ENCODE measurements at places on chromosomes 7 and 10. TPM values are rescaled to one million over a fixed set of nuclear protein-coding genes. Genes with fewer than 3 reads are reported as not detected.

The PKD2L1 gene
- not detected for total RNA-seq

The MYH16 gene
- 0.30 TPM for total RNA-seq

The DOCK1 gene
- 82.7 TPM for total RNA-seq

The C10orf88 gene
- total RNA-seq = 13.2 TPM

The KLF14 gene
- 0.15 TPM for total RNA-seq

The WIPF3 gene
- total RNA-seq = not detected

All from epithelial cell of umbilical artery (primary cell).